HEK293T (cell line): ENCODE measurements at places on chromosomes 2 and 18.

GRCh38 chr18:58402951-58403702 is 225.8 kb downstream of the ALPK2 start:
- no peak for DNase-seq

DNA sequence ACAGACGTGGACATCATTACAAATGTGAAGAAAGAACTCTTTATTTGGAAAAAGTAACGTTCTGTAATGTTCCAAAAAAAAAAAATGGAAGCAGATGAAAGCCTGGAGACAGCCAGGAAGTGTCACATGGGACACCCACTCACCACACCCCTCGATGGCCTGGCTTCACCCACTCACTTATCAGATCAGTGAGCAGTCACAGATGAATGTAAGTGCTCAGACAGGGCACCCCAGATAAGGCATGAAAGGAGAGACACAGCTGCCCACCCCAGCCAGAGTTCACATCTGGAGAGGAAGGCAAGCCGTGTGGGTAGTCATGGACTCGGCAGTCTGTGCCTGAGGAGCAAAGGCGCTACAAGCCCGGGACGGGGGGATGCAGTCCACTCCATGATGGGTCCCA is 105.2 kb downstream of the SEPTIN10 start:
- DNase-seq, result no peak

DNA sequence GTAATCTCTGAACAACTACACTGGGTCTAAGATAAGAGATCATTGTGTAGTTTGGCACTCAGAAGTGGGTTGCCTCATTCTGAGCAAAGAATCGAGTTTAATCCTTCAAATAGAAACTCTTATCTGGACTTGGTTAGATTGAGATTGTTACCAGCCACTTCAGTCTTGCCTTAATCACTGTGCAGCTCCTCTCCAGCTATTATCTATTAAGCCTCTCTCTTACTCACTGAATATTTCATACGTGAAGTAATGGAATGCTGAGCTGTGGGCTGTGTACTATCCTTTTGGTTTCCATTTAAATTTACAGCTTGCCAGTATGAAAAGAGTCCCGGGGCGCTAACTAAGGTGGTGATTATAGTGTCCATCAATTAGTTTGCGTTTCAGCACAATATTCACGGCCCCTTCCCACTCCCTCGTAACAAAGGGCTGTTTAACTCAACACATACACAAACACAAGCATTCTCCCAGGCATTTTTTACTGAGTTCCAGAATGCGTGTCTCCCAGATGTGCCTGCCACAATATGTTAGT is 65.7 kb upstream of the NCKAP5 start:
- DNase-seq, result no peak

GRCh38 chr2:70766357-70767078 is 1.5 kb downstream of the ADD2 start:
- no peak for DNase-seq

- DNase-seq, result no peak
Observed at GRCh38 chr2:60490441-60490840, 63.0 kb downstream of the BCL11A start.

DNA sequence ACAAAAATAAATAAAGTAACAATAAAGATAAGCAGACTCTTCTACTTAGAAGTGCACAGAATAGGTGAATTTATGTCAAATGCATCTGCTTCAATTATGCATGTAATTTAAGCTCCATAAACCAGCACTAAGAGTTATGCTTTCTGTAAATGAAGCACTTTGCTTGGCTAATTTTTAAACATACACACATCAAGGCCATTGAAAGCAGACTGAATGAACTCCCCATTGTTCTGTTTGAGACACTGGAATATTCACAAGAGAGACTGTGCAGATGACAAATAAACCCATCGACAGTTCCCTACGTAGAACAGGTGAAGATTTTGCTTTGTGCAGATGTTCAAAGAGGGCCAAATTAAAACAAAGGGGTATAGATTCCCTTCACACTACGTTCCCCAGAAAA is 133.4 kb downstream of the PID1 start:
- no peak for DNase-seq

DNA sequence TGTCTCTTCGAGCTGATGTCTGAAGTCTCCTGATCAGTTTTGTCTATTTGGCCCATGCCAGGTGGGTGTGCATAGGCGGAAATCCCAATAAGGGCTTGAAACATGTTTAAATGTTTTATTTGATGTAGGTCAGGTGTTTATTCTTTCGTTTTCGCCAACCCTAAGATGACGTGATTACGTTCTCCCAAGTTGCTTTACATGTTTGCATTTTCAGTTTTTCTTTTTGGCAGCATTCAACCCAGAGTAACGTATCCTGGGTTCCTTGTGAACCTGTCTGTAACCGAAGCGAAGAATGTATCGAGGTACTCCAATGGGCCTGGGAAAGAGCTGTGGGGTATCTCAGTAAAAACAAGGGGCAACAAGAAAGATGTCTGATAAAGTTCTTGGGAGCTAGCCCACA is 3.1 kb downstream of the ALPK2 start:
- no peak for DNase-seq

DNA sequence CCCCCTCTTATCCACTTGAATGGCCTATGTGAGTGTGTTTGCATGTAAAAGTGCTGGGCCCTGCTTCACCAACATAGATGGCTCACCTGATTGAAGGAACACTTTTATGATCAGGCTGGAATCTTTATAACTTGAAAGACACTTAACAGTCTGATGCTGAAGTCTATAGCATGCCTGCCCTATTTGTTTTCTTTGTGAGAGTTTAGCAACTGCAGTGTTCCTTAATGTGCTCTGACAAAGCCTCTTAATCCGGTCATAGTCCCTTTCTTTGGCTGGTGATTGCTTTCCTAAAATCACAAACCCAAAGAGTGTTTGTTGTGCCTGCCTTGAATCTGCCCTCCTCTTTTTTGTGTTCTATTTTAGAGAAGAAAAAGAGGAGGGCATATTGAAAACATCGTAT is 1382.8 kb upstream of the CELF4 start:
- DNase-seq, result no peak

GRCh38 chr2:181876614-181877063 is 14.9 kb upstream of the ITPRID2 start:
- no peak for DNase-seq

GRCh38 chr2:37771600-37772088 is 100.2 kb upstream of the CDC42EP3 start:
- DNase-seq, result no peak

DNA sequence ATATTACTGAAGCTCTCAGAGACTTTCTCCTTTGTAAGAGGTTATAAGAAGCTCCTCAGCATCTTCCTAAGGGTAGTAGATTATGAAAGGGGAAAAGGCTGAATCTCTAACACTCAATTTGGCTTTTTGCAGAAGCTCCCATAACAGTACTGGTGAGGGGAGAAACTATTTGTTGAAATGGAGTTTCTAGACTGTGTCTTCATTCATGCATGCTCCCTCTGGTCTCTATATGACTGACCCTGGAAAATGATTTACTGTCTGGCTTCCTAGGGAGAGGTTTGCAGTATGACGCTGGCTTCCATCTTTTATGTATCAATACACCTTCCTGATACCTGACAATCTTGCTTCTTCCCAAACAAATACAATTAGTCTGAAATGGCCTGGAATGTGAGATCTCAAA is 63.9 kb downstream of the LDAH start:
- DNase-seq, result no peak

DNA sequence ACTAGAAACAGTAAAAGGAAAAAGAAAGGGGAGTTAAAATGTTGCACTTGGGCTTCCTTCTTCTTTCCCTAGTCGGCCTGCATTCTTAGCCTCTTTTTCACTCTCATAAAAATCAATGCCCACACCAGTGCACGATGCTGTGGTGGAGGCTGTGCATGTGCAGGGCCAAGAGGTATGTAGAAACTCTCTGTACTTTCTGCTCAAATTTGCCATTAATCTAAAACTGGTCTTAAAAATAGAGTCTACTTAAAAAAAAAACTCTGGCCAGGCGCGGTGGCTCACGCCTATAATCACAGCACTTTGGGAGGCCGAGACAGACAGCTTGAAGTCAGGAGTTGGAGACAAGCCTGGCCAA is 11.1 kb downstream of the TRAPPC8 start:
- DNase-seq, result no peak

GRCh38 chr2:59912042-59912441 is 641.4 kb downstream of the BCL11A start:
- no peak for DNase-seq

DNA sequence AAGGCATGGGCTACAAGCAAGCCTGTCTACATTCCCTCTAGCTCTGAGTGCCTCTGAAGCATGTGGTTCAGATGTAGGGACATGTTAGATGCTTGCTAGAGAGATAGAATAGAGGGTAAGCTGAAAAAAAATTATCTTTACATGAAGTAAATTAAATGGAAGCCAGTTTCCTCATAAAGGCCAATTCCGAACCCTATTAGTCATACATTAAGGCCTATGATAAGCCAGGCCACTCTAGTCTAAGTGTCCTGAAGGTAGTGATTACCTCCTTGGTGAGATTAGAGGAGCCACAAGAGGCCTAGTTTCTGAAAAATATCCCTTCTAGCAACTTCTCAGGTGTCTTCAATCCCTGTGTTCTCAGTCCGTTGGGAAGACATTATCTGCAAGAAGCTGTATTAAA is 72.4 kb upstream of the NPAS2 start:
- DNase-seq, result no peak

DNA sequence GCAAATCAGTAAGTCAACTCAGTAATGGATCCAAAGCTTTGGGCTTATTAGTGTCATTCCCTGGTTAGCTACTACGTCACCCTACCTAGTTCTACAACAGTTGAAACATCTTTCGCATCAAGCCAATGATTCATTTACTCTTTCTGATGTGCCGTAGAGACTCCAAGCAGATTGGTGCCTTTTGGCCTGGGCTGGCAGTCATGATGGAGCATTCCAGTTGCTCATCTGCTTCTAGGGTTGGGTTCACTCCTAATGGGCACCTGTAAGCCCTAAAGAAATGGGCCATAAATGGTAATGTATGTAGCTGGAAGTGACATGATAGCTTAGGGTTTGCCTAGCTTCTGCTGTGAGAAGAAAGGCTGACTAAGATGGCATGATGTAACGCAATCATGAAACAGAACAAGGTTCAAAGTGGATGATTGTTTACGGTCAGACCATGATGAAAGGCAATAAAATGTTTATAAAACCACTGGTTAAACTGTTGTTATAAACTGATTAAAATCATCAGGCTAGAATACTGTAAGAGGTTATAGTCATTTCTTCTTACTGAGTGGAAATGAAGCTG is 20.4 kb upstream of the CCL20 start:
- DNase-seq, result no peak

DNA sequence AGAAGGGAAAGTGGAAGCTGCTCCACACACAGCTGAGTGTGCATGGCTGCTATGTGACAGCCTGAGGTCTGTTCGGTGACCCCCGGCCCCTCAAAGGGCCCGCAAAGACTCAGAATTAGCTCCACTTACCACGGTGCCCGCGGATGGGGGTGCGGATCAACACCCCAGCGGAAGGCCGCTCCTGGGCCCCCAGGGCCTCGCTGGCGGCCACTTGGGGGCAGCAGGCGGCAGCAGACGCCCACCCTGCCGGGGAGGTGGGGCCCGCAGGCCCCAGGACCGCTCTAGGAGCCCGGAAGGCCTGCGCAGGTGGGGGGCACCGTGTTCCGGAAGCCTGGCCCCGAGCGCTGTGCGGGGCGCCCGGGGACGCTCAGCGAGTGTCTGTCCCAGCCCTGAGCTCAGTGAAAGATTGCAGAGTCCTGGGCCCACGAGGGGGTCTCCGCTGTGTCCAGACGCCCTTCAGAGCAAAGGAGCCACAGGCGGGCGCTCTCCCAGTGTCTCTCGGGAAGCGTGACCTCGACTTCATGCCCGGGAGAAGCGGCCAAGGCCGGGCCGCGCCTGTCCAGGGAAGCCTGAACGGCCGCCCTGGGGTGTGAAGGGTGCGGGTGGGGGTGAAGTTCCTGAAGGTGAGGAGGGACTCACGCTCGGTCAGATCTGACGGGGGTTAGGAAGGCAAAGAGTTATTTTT is 118.7 kb downstream of the VAPA start:
- no peak for DNase-seq

- DNase-seq, result no peak
Observed at GRCh38 chr18:66344227-66344626, 259.7 kb downstream of the CDH19 start.

DNA sequence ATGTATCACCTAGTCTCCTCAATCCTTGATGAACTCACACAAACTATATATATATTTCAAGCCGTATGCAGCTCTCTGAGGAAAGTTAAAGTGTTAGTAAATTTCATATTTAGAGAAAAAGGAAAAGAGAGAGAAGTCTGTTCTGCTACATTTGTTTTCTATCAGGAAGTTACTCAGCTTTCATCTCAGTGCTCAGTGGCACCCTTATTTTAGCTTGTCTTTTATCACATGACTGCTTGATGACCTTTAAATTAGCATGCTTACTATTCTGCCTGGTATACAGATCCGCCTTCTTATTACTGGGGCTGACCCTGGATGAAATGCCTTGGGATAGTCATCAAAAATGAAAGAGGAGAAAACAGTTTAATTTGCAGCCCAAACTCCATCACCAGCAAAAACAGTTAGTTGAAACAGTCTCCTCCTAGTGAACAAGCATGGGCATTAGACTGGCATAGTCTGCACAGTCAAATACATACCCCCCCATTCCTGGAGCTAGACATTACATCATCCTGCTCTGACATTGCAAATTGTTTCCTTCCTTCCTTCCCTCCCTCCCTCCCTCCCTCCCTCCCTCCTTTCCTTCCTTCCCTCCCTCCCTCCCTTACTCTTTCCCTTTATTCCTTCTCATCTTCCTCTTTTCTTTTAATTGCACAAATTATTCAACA is 215.7 kb downstream of the TMEM182 start:
- no peak for DNase-seq

GRCh38 chr18:78670778-78671391 is 308.7 kb upstream of the SALL3 start:
- DNase-seq, result no peak

- DNase-seq, result no peak
Observed at GRCh38 chr2:101751276-101751815, 53.8 kb downstream of the MAP4K4 start.

DNA sequence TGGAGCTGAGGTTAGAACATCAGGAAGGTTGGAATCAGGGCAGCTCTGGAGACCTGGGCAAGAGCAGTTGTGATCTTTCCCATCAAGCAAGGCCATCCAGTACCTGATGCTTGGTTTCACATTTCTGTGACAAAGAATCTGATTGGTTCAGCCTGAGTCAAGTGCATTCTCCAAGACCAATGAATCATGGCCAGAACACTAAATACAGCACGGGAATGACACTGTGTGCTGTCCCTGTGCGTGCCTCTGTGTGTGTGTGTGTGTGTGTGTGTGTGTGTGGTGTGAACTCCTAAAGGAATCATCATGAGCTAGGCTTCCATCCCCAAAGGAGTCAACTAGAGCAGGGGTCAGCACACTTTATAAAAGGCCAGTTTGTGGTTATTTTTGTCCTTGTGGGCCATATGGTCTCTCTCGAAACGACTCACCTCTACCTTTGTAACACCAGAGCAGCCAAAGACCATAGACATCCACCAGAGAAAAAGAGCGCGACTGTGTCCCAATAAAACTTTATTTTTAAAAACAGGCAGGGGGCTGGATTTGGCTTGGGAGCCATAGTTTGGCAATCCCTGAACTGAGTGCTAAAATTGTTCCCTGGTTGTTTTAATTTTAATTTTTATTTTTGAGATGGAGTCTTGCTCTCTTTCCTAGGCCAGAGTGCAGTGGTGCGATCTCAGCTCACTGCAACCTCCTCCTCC is 99.7 kb downstream of the INHBB start:
- no peak for DNase-seq
